ENCODE measurements at places on chromosomes 16 and 17.
A peak's percentile ranks its signal among the peaks of the same experiment; 100 is the strongest.

DNA sequence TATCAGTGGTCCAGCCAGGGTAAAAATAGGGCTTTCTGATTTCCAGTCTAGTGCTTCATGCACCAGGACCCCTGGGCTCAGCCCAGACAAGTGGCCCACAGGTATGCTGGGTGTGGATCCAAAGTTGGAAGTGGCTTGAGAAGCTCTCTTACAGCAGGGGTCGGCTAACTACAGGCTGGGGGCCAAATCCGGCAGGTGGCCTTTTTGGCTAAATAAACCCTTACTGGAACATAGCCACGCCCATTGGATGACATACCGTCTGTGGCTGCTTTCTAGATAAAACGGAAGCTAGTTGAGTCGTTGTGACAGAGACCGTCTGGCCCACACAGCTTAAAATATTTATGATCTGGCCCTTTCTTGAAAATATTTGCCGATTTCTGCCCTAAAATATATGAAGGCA, 119.0 kb upstream of the CDC42EP4 start:
- DNase-seq: no peak

DNA sequence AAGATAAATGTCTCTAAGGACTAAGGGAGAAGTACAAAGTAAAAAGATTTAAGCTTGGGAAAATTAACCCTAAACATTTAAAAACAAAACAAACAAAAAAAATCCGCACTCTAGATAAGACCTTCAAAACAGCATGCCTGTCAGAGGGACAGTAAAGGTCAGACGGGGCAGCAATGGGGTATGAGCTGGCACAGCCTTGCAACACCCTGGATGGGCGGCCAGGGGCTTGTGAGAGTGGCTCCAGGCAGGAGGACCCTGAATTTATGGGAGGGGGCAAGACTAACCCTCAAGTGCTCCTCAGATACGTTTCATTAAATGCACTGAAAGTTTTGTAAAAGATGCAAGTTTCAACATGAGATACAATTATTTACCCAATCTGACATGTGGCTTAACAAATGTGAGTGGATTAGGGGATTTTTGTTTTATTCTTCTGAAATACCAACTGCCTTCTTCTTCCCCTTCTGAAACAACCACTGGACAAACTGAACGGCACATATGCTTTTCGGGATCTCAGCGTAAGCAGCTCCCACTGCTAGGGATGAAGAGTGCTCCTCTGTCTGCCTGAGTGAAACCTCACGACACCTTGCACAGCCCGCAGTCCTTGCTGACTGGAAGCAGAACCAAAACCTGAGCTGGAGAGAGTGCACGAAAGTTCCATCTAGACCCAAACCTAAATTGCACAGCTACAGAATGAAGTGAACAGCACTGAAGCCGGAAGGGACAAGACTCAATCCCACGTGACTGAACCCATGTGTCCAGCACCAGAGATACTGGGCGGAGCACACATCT, 128.4 kb downstream of the ANKRD11 start:
- DNase-seq: no peak

DNA sequence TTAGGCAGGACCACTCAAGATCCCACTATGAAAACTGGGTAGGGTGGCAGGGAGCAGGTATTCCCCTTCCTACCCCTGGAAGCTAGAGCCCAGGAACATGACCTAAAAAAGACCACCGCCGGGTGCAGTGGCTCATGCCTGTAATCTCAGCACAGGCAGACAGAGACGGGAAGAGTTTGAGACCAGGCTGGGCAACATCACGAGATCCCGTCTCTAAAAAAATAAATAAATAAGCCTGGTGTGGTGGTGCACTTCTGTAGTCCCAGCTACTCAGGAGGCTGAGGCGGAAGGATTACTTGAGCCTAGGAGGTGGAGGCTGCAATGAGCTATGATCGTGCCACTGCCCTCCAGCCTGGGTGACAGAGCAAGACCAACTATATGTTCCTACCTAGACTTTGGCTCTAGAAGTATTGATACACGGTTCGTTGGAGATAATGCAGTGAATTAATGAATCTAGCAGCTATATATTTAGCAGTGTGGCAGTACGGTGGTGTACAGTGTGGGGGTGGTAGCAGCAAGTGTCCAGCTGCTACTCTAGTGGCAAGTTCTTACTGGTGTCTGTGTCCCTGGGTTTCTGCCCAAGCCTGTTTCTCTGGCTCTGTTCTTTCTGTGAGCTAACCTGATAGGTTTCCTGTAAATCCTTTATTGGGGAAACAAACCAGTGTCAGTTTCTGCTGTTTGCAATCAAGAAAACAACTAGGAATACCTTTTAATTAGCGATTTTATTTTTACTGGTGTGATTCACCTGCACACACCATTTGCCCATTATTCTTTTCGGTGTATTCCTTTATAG, 3.3 kb upstream of the USP31 start:
- no peak for DNase-seq

DNA sequence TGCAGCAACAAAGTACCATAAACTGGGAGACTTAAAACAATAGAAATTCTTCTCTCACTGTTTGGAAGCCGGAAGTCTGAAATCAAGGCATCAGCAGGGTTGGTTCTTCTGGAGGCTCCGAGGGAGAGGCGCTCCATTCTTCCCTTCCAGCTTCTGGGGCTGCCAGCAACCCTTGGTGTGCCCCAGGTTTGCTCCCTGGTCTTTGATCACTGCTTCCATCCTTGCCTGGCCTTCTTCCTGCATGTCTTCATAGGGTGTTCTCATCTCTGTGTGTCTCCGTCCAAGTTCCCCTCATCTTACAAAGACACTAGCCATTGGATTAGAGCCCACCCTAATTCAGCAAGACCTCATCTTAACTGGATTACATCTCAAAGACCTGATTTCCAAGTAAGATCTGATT, 35.3 kb upstream of the LRRC75A start:
- DNase-seq: no peak

DNA sequence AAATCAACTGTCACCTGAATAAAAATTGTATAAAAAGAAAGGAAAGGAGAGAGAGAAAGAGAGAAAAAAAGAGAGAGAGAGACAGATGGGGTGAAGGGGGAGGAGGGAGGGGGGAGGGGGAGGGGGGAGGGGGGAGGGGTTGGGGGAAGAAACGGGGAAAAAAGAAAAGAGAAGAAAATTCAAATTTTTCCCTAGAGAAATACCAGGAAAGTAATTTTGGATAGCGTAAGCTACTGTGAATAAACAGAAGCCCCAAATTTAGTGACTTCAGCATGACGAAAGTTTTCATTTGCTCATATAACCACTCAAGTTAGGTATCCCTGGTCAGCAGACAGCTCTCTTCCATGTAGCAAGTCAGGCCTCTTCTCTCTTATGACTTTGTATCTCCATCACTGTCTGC, 289.4 kb upstream of the MYOCD start:
- DNase-seq: no peak

DNA sequence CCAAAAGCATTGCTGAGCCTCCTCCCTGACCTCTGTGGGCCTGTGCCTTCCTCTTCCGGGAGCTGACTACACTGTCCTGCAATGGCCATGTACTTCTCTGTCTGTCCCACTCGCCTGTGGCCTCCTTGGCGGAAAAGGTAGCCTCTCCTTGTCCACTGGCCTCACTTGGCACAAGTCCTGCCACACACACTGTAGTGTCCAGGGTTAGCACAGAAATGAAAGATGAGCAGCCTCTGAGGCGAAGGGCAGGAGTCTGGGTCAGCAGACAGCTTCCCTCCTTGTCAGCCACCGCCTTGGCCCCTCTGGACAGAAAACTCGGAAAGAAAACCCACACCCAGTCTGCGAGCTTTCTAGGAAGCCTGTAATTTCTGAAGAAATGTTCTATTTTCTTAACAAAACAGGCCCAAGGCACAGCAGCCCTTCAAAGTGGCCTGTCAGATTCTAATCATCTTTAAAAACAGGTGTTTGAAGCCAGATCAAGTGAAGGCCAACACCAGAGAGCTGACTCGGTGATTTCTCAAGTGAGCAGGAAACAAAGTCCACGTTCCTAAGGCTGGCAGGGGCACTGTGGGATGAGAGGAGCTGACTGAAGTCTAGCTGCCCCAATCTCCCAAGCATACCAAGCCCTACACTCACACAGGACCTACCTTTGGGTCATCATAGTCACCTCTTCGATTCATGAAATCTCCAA, 67.2 kb downstream of the GTF3C1 start:
- no peak for DNase-seq

- DNase-seq: no peak
These were observed 28.8 kb downstream of the PRKCA start for GRCh38 chr17:66331038-66331816.

- no peak for DNase-seq
These were observed 311.7 kb downstream of the PMP22 start for GRCh38 chr17:14953405-14953804.

GRCh38 chr16:57976331-57976796, 5.4 kb upstream of the CNGB1 start:
- peak; percentile 87 for DNase-seq

DNA sequence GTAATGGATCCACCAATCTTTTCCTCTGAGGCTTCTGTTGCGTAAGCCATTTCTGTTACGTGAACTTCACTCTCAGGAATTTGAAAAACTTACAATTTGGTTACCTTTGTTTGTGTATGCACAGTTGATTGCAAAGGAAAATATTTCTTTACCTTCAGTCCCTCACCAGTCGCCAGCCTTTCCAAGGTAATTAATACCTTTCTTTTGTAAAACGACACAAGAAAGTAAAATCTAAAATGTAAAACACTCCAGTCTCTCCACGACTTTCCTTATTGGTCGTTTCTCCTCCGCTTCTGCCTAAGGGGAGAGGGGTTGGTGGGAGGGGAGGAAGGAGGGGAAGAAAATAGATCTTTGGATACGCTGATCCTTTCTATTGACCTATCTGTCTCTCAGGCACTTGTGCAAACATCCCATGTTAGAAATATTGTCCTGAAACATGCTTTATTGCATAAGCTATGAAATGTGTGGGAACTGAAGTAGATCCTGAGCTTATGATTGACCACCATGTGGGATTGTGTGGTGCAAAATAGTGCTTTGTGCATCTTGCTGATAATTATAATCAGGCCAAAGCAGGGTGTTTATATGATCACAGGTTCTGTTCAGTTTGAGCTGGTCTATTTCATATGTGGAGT, 32.4 kb upstream of the EFCAB13 start:
- DNase-seq: no peak

DNA sequence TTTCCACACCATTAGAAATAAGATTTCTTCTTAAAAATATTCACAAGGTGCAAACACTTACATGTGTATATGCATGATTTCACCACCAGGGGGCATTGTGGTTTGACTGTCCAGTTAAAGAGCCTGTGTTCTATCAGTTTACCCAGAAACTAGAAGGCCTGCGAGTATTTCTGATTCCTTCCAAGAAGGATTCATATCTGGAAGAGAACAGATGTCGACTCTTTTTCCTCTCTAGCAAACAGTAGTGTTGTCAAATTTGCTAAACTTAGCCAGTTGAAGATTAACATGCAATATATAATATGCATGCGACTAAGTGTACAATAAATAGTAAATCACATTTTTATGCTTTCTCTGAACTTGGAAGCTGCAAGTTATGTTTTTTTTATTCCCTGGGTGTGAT, 404.1 kb downstream of the WWOX start:
- peak; percentile 66 for DNase-seq

DNA sequence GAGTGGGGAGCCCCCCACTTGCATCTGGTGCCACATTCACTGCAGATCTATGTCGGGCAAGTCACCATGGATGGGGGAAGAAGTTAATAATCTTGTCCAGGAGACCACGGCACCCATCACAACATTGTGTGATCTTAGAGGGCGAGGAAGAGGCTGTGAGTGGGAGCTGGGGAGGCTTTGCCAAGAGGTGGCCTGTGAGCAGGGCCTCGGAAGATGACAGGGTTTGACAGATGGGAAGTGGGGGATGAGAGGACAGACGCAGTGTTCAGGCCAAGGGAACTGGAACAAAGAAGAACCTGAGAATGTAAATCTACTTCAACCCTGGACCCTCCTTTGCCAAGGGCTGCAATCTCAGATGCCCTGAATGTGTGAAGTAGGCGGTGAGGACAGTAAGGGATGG, 12.4 kb downstream of the ACE start:
- DNase-seq: no peak

DNA sequence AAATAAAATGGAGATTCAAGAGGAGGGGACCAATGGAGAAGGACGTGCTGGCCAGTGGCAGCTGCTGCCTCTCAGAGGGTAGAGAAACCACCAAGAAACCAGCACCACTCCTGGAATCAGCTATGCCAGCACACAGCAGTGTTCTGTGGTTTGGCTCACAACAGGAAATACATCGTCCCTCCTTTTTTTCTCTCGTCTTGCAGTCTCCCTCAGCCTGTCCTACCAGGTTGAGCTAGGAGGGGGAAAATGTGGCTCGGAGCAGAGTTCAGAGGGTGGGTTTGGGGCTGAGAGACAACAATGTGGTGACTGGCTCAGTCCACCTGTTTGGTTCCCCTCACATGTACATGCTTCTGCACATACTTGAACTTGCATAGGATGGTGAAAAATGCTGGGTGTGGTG, 19.9 kb upstream of the SLC16A5 start:
- DNase-seq: no peak

DNA sequence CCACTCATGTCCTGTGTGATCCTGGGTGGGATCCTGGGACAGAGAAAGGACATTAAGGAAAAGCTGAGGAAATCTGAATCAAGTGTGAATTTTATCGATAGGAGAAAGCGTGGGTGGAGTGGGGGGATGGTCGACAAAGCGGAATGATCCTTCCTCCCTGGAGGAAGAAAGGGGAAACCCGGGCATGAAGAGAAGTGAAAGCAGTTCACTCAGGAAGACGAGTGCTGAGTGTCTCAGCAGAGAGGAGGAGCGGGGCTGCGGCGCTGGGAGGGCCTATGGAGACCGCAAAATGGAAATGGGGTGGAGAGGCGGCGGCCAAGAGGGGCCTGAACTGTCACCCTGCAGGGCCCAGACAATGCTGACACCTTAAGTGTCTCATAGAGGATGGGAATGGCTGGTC, 8.7 kb downstream of the ZDHHC7 start:
- no peak for DNase-seq

DNA sequence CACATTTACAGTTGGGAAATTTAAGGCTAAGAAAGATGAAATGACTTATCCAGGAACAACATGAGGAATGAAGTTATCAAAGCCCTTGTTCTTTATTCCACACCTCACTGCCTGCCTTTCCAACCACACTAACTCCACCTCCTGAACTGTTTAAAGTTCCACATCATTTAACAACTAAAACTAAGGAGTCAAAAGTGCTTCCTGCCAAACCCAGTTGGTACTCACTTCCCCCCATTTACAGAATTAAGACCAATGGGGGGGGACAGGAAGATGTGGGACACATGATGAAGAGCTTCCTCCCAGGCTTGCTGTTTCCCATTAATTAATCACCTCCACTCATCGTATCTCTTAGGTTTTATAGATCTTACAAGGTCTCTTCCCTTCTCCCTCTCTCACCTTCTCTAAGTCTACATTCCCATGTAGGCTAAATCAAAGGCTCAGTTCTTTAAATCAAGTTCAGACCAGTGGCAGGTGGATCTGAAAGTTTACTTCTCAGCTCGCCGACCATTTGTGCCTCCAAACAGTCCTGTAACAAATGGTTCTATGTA, 19.2 kb upstream of the TMEM101 start:
- DNase-seq: no peak

All from posterior cingulate gyrus (tissue), 11 donors.